Karpas-422 (cell line): ENCODE measurements at places on chromosomes 12 and 14.

DNA sequence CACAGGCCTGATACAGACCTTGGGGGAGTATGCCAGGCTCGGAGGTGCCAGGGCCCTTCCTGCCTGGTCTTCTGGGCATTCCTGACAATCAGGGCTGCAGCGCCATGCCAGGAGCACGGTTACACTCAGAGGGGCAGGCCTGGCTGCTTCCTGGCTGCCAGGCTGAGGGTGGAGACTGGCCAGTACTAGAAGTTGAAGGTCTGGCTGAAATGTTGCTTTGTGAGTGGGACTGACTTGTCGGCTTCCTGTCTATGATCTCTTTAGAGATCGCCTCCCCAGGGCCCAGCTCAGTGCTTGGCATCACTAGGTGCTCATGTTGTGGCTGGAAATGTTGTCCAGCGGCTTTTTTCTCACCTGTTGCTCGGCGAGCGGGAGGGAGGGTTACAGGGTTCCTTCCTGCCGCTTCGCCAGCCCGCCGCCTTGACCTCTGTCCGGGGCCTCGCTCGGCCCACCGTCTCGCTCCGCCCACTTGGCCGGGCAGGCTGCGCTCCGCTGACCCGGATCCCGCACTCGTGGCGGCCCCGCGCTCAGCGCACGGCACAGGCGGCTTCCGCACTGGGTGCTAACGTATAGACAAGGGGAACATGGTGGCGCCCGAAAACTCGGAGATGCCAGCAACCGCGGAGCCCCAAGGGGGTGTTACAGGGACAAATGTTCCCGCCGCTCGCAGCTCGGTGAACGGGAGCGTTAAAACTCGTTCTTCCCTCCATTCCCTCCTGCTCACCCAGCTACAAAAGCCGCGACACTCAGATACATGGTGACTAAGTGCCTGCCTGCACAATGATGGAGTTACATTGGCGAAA lies 32.6 kb downstream of the PAPLN start:
- DNase-seq = peak; percentile 76

DNA sequence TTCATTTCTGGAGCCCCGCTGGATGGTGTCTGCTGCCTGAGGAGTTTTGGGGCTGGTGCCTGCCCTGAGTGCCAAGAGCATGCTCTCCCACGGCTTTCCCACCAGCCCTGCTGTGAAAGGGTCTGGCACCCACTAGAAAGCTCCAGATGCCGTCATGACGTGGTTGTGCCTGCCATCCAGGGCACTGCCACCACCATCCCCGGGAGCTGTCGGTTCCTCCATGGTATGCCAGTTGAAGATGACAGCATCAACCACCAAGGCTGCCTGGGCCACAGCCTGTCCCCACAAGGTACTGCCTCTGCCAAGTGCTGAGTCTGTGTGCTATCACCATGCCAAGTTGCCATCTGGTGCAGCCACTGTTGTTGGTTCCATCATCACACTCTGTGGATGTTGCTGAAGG lies 85.9 kb downstream of the TTC8 start:
- DNase-seq = no peak

DNA sequence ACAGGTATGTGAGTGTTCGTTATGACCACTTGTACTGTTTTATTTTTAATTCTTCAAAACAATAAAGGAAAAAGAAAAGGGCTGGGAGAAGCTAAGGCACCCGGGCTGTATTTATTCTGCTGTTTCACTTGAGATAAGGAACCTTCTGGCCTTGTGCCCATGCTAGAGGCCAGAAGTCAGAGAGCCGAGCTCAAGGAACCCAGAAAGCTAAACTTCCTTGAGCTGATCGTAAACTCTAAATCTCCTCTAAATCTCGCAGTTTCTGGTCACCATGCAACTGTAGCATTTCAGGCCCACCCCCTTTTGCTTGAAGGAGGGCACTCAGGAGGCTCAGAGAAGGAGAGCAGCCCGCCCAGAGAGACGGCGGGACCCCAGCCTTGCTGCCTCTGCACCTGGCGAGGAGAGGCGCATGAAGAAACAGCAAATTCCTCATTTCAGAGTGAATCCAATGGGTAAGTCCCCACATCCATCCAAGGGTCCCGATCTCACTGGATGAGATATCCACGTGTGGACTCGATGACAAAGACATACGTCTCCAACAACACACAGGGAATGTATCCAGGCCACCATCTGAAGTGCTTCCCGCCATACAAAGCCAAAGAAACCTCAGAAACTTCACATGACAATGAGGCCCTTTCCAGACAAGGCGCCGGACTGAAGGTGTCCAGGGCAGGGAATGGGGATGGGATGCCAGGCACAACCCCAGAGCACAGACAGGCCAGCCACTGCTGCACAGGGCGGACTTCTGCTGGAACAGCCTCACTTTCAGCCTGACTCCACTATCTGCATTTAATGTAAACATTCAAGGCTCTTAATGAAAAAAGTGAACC lies 14.6 kb downstream of the CCDC88C start:
- DNase-seq = no peak

- no peak for DNase-seq
Measured at GRCh38 chr14:22542360-22542759, 46.7 kb downstream of the DAD1 start.

GRCh38 chr14:89654998-89655397 lies 238.0 kb upstream of the FOXN3 start:
- no peak for DNase-seq

DNA sequence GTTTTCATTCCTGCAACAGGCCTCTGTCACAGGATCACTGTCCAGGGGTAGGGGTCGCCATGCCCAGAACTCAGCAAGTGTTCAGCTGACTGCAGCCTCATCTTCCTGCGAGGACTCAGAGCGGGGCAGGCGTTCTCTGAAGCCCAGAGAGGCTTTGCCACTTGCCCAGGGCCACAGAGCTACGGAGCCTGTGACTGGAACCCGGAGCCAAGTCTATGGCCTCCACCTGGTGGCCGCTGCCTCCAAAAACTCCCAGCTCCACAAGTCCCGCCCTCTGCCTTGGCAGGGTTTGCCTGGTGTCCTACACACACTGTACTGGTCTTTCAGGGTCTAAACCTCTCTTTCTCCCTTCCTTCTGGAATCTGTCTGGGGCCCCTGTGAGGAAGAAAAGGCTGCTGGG lies 8.7 kb upstream of the PPP1R13B start:
- DNase-seq = peak; percentile 53

DNA sequence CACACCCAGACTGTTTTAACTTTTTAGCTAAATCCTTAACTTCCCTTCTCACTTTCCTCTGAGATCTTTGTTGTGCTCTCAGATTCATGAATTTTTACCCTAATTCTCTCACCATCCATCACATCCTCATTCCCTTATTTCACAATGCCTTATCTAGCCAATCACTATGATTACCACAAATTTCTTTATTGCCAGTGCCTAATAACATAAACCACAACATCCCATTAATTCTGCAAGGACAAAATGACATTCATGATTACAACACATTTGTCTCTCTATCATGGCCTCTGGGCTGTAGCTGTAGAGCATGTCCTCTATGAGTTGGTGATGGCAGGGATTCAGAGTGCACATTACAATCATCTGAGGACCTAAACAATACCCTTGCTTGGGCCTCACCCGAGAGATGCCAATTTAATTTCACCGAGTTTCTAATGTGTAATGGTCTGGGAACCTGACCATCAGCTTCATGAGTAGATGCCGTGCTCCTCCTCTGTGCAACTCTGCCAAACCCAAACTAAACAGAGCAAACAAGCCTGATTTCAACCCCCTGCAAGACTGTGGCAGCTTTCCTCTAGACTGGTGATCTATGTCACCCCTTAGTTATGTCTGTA lies 99.3 kb downstream of the SPTSSA start:
- DNase-seq = no peak

- DNase-seq = no peak
Measured at GRCh38 chr14:89922031-89922907, 32.3 kb downstream of the EFCAB11 start.

DNA sequence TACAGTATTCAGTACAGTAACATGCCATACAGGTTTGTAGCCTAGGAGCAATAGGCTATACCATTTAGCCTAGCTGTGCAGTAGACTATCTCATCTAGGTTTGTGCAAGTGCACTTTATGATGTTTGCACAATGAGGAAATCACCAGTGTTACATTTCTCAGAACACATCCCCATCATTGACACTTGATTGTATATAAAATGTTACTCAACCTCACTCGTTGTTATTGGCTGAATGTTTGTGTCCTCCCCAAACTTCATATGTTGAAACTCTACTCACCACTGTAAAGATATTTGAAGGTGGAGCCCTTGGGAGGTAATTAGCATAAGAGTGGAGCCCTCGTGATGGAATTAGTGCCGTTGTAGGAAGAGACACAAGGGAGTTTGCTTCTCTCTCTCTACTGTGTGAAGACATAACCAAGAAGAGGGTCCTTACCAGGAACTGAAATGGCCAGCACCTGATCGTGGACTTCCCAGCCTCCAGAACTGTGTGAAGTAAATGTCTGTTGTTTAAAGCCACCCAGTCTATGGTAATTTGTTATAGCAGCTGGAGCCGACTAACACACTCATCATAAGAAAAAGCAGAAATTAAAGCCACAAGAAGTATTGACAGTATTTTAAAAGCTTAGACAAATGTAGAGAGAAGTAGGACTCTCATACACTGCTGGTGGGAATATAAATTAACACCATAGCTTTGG lies 3.2 kb upstream of the MED13L start:
- no peak for DNase-seq

- no peak for DNase-seq
Measured at GRCh38 chr12:58871556-58871955, 48.7 kb downstream of the LRIG3 start.

DNA sequence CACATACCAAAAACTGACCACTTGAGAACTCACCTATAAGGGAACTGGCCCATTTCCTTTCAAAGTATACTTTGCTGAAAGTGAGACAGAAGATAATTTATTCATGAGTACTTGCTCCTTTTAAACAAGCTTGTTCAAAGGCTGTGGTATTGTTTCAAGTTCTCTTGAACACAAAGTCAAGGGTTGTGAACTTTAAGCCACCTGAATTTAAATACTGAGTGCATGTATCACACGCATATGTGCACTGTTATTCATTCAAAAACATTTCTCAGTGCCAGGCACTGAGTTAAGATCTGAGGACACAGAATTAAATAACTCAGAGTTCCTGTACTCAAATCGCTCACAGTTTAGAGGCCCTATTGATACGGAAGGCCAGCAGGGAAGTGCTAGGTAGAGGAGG lies 19.1 kb upstream of the LDHB start:
- DNase-seq = no peak

- DNase-seq = no peak
Measured at GRCh38 chr12:64137117-64137516, 85.0 kb downstream of the KICS2 start.
